ENCODE measurements at places on chromosomes 2 and 18.

DNA sequence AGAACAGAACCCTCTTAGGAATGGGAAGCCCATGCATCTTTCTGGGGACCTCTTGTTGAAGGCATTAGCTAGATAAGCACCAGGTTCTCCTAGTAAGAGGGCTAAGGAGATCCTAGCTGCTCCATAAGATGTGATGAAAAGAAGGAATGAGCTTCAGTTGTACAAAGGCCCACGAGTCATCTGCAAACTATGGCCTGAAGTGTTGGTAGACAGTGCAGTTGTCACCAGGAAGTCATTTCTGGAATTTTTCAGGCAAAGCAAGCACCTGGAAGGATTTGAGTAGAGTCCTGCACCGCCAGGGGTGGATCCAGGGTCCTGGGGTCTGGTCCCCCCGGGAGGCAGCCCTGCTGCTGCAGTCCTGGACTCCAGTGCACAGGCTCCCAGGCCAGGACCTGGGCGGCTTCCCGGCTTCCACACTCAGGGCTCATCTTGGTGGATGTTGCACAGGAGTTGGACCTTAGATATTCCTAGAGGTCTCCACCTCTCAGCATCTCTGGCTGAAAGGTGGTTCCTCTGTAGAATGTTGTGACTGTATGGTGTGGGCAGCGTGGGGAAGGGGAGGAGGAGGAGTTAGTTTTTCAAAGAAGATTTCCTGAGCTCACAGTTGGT is 85.3 kb downstream of the LDLRAD4 start:
- no peak for DNase-seq

GRCh38 chr2:172811027-172811426 is 75.4 kb downstream of the RAPGEF4 start:
- no peak for DNase-seq

DNA sequence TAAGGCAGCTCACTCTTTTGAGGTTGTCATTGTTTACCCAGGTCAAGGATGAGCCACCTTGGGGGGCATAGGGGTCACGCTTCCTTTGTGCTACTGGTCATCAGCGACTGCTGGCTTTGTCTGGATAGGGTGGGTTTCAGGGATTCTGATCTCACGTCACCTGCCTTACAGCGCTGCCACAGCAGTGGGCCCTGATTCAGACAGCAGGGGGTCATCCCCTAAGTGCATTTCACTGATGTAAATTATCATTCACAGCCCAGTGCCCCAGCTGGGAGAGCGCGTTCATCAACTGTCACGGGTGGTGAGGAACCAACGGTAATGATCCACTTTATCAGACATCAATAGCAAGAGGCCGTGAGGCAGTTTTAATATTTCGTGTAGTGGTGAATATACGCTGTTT is 291.2 kb downstream of the NEDD4L start:
- no peak for DNase-seq

DNA sequence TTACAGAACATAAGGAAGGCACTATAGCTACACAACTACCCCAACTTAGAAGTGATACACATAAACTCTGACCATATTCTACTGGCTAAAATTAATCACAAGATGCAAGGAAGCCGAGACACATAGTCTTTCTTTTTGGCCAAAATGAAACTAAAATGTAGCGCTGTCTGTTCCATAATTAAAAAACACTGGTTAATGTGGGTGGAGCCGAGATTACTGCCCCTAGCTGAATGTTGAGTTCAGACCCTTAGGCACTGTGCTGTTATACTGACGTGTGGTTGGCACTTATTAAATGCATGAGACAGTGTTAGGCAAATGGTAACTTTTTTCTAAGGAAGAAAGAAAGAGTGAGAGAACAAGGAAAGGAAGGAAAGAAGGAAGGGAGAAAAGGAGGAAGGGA is 254.6 kb upstream of the RND3 start:
- no peak for DNase-seq

DNA sequence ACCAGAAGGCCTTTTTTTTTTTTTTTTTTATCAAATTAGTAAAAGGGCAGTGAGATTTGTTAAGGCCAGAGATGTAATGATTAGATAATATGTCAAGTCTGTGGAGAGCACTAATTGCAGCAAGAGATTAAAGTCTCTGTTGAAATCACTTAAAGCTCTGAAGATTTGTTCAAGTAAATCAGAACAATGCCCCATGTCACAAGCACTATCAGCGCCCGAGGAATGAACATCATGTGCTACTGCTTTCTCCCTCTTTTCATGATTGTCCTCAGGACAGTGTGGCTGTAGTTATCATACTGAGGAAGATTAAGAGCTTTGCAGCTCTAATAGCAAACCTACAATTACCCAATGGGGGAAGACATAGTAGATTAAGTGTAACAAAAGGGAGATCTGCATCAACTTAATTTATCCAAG is 71.1 kb downstream of the TDRD15 start:
- DNase-seq = no peak

DNA sequence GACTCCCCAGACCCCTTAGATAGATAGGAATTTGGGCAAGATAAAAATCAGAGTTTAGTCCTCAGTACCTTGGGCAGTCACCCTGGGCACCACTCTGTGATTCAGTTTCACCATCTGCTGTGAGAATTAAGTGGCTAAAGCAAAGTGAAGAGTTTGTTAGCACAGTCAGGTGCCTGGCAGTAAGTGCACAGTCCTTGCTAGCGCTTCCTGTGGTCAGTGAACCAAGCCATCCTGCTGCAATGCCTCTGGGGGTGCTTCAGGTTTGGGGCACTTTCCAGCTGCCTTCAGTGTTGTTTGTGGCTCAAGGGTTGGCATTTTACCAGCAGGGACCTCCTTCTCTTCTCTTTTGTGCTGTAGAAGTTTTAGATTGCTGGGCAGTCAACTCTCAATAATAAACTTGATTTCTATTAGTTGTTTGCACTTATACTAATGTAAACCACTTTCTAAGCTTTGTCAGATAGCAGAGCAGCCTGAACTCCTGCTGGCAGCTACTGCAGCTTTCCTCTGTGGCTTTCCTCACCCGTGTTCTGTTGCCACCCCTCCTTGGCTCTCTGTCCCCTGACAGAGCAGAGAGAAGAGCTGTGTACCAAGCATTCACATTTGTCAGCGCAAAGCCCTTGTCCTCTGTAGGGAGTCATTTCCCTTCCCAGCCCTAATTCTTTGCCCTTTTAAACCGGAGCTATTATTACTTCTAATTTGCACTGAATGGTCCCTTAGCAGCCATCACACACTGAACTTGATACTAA is 48.4 kb upstream of the RMP24 start:
- DNase-seq = no peak

GRCh38 chr2:2941205-2941604 is 436.4 kb downstream of the EIPR1 start:
- no peak for DNase-seq

- no peak for DNase-seq
These were observed 40.8 kb downstream of the ZEB2 start for GRCh38 chr2:144479138-144479537.

- DNase-seq = no peak
These were observed 32.7 kb downstream of the EIPR1 start for GRCh38 chr2:3344897-3345296.

- DNase-seq = no peak
These were observed 900.8 kb downstream of the SLC4A3 start for GRCh38 chr2:220528180-220528675.

DNA sequence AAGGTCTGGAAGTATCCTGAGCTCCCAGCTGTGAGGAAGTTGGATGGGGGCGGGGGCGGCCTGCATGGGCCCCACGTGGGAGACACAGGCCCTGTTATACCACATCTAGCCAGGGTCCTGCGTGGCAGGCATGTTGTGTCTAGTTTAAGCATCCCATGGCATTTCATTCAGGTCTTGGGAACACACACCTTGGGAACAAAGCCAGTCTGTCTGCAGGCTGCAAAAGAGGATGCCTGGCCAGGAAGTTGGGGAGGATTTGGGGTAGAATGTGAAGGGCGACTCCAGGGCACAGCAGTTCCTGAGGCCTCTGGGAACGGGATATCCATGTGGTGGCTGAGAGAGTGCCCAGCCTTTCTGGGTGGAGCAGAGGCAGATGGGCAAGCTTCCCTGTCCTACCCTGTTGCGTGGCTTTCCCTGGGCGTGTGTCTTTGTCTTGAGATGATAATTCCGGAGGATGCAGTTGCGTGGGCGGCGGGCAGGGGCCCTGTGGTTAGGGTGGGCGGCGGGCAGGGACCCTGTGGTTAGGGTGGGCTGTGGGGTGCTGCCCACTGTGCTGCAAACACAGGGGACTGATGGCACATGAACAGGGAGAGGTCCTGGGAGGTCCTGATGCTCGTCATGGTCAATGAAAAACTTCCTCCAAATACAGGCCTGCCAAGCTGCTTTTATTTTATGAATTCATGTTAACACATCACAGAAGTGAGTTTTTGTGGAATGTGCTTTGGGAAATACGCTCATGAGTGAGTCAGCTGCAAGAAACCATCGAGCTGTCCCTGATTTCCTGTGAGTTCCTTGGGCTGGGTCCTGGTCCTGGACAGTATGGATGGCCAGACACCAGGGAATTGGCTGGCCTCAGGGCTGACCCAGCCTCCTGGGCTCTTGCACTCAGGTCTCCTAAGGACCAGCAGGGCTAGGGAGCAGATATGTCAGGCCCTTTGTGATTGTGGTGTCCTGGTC is 90.0 kb upstream of the HS6ST1 start:
- no peak for DNase-seq

DNA sequence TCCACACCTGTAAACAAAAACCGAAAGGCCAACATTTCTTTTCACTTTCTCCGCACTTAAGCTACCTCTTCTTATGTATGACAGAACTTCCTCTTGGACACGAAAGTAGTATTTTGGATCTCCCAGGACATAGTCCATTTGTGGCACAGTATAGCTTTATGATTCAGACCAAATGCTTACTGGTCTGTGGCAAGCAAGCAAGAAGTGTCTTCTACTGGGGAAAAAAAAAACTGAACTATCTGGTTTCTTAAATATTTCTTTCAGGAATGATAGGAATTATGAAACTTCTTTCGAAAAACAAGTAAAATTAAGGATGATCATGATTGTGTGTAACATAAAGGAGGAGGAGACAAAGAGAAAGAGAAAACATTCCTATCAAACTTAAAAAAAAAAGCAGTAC is 33.6 kb downstream of the SRBD1 start:
- no peak for DNase-seq

DNA sequence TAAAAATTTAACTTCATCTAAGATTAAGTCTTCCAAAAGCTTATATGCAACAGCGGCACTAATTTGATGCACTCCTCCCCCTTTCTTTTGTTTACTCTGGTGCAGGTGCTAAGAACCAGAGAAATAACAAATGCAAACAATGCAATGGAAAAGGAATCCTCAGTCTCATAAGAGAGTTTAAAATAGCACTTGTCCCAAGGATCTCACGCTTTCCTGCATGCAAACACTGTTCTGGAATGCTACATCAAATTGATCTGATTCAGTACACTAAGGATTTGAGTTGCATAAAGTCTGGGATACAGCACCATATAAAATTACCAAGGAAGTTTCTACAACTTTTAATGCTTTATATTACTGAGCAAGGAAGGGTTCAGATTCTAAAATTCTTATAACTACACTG is 50.5 kb downstream of the SEPTIN10 start:
- no peak for DNase-seq

- no peak for DNase-seq
These were observed 48.5 kb upstream of the LYPD6B start for GRCh38 chr2:148989882-148990493.

DNA sequence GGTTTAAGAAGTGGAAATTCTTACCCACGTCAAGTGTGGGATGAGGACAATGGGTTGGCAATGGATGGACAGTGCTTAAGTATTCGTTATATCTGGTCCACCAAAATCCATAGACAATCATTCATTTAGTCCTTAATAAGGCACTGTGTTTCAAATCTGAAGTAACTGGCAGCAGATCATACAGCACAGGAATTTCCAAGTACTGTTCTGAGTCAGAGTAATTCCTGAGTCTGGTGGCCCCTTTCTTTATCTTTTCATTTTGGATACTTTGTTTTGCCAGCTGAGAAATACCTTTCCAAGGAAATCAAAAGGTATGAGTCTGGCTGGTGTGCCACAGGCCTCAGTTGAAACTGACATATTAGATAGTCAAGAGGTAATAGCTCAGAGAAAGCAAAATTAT is 31.4 kb upstream of the CCDC102B start:
- no peak for DNase-seq

GRCh38 chr2:101596333-101596732 is 101.2 kb upstream of the MAP4K4 start:
- no peak for DNase-seq

DNA sequence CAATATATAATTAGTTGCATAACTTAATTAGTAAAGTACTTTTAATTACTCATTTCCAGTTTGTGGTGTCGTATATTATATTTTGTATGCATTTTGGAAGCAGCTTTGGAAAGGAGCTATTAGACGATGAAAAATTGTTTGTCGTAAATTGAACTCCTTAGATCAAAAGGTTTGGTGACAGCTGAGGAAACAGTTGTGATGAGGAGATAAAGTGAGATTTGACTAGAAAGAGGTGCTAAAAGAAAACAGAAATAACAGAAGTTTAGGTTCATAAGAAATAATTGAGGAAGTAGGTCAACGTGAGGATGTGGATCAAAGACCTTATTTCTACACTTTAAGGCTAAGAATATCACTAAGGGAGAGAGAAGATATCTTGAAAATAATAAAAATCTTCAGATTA is 141.9 kb upstream of the NETO1 start:
- DNase-seq = no peak

DNA sequence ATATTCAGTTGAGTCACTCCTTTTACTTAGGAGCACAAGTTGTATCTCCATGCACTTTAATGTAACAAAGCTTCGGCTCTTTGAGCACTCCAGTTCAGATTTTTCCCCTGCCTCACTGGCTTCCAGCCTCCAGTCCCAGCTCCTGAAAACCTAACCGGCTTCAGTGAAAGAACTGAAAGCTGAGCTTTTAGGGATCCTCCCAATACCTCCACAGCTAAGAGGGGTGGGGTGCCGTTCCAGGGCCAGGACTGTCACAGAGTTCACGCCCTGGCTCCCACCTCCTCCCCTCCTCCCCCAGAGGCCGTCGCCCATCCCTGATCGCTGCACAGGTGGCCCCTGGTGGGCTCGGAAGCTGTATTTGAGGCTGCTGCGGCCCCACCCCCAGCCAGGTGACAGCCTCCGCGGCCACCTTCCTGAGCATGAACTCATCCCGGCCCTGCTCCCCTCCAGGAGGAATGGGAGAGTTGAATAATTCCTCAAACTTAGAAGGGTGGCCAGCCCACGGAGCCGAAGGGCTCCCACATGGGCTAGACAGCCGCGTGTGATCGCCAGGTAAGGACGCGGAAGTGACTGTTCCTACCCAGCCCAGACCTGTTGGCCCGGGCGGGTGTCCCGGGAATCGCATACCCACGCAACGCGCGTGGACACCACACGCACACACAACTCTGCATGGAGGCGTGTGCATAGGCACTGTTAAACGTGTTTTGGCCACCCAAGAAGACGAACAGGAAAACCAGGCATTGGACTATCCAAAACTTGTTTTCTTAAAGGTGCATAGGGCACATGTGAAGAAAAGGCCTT is 1.8 kb downstream of the MYO5B start:
- no peak for DNase-seq

Data from activated CD8-positive, alpha-beta memory T cell treated with anti-CD3 and anti-CD28 coated beads for 1 hour (primary cell).